ENCODE measurements at places on chromosomes 4 and X.

- no peak for DNase-seq
These were observed 339.0 kb upstream of the DDX53 start for GRCh38 chrX:22660756-22661155.

DNA sequence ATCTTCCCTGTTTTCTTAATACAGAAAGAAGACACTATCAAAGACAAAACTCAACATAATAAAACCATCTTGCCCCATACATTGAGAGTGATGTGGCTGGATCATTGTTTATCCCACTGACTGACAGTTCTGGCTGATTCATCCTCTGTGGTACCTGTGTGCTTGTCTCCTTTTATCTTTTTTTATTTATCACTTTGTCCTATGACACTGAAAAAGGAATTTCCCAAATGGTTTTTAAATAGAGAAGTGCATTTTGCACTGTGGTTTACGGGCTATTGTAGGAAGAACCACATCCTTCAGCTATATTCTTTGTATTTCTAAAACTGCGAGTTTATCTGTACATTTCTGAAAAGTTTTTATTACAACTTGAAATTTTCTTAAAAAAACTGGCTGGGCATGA is 15.0 kb downstream of the TTC29 start:
- DNase-seq: no peak

DNA sequence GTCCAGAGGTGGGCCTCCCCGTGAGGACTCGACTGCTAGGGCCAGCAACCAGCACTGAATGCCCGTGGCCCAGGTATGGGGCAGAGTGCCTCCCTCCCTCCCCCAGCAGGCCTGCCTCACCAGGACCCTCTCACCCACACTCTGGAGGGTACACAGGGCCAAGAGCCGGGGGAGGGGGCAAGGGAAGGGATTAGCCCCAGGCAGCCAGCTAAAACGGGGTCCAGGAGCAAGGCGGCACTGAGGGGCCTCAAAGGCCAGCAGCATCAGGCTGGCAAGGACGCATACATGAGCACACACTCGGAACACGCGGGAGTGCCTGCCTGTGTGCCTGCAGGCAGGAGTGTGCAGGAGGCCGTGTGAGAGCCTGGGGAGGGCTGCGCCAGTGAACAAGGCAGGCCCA is 18.3 kb upstream of the DUSP9 start:
- no peak for DNase-seq

DNA sequence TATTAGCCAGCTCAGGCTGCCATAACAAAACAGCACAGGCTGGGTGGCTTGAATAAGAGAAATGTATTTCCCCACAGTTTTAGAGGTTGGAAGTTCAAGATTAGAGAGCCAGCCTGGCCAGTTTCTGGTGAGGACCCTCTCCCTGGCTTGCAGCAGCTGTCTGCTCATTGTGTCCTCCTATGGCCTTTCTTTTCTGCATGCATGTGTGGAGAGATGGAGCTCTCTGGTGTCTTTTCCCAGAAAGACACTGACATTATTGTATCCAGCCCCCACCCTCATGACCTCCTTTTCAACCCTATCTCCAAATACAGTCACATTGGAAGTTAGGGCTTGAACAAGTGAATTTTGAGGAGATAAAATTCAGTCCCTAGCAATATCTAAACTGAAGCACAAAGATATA is 263.8 kb upstream of the PABPC4L start:
- no peak for DNase-seq

- DNase-seq: no peak
These were observed 284.1 kb upstream of the TENM3 start for GRCh38 chr4:181959121-181959520.

DNA sequence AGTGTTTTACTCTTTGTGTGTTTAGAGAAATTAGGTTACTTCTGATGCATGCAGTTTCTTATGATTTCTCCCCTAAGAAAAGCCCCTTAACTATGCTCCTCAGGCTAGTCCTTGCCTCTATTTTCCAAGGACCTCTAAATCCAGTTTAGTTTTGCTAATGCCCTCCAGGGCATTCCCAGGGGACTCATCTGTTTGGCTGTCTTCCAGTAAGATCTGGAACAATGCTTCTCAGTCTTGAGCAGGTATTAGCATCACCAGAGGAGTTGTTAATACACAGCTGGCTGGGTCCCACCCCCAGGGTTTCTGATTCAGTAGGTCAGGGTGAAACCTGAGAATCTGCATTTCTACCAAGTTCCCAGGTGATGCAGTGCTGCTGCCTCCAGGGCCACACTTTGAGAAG is 56.9 kb downstream of the OTC start:
- no peak for DNase-seq

Data from colonic mucosa (tissue), 4 donors.